ENCODE measurements at places on chromosomes 5 and 9.

DNA sequence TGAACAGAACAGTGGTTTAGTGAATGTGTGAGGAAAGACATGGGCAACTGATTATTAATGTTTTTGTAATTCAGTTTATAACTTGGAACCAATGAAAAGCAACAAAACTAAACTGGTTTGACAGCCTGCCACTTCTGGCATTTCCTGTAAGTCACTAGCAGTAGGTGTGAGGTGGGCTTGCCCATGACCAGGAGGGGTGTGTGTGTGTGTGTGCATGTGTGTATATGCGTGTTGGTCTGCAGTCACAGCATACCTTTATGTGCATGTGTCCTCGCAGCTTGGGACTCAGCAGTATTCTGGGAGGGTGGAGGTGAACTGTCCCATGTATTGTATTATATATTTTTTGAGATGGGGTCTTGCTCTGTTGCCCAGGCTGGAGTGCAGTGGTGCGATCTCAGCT, 32.3 kb downstream of the OTULIN start:
- DNase-seq: no peak

- DNase-seq: no peak
Measured at GRCh38 chr5:166916021-166916420, 1375.4 kb upstream of the WWC1 start.

- no peak for DNase-seq
Measured at GRCh38 chr5:169700611-169701010, 63.5 kb downstream of the DOCK2 start.

- no peak for DNase-seq
Measured at GRCh38 chr5:152853361-152853760, 448.3 kb upstream of the NMUR2 start.

DNA sequence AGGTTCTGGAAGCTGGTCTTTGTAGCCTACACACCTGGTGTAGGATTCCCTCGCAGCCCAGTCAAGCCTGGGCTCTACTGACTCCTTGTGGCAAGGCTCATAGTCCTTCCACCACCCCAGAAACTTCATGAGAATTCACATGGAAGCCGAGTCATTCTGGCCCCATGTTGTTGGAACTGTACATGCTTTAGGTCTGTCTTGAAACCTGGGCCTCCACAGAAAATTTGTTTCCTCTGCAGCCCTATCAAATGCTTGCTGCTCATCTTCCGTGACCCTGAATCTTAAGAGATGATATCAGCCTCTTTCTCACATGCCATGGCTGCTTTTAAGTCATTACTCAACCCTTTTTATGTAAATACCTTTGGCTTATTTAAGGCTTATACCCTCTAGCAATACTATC, 113.4 kb upstream of the GRHPR start:
- no peak for DNase-seq

DNA sequence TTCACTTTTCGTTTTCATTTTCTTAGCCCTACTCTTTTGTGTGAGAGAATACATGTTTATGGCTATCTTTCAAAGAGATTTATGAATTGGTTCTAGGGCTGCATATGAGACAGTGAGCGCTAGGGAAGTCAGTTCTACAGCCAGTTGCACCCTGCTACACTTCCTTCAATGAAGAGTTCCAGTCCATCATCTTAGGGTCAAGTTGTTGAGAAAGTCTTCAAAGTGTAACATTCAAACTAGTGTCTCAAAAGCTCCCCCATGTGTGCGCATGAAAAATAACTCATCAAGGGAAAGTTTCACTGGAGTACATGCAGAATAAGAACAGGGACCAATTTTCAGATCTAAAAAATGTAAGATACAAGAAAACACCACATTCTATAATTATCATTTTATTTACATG, 317.2 kb downstream of the DEPDC1B start:
- no peak for DNase-seq

DNA sequence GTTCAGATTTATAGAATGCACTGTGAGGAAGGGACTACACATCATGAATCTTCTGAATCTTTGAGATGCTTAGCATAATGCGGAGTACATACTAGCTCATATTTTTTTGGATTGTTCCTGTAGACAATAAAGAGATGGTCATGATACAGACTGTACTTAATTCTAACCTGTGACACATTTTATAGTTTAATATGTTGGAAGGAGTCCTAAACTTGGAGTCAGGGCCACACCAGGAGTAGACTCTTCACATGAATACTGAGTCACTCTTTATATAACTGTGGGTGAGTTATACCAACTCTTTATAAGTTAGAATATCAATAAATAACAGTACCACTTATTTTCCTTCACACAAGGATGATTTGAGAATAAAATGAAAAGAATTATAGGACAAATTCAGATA, 16.9 kb downstream of the C9orf85 start:
- DNase-seq: no peak

- no peak for DNase-seq
Measured at GRCh38 chr5:168989731-168990505, 311.0 kb downstream of the SLIT3 start.

- no peak for DNase-seq
Measured at GRCh38 chr5:54518146-54518817, 723 bp downstream of the SNX18 start.

DNA sequence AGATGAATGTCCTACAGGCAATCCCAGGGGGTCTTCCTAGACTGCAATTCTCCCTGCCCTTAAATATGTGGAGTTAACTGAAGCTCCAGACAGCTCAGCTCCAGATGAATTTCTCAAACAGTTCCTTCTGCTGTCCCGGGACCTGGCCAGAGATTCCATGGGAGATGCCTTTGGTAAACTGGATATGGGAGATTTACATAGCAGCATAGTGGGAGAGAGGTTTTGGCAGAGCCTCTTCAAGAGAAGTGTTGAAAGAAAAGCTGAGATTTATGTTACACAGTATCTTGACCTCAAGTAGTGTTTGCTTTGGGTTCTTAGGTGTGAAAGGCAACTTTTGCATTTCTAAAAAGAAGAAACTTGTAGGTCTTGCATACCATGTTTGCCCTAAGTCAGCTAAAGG, 364.9 kb downstream of the ARRDC3 start:
- DNase-seq: no peak

DNA sequence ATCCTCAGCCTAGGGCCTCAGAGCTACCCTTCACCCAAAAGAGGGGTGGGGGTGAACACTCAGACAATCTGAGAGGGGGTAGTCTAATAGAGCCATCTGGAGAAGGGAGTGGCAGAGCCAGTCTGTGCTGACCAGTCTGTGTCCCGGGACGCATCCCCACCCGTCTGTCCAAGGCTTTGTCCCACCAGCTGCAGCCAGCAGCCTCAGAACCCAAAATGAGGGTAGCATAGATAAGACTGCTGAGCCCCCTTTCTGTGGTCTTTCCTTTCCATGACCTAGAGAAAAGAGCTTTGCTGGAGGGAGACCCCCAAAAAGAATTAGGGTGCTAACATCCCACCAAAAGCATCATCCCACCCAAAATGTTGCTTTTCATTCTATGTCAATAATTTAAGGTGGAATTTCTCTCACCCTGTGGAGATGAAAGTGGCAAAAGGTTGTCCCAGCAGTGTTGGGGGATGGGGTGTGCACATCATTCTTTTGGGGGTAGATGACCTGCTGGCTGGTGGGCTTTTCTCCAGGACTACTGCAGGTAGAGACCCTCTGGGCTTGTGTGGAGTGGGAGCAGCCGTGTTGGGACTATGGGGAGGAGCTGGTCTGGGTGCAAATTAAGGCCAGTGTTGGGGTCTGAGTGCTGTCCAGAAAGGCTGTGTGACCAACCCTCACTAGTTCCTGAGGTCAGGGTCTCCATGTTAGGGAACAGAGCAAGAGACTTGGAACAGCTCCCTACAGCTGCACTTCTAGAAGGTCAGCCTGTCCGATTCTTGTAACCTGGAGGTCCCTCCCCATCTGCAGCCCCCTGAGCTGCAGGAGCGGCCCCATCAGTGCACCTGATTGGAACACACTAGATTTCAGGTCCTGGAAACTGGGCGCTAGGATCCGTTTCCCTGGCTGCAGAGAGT, 19.9 kb downstream of the URM1 start:
- no peak for DNase-seq

- no peak for DNase-seq
Measured at GRCh38 chr5:54671681-54672080, 154.1 kb downstream of the SNX18 start.

GRCh38 chr9:125635888-125636287, 71.1 kb downstream of the MAPKAP1 start:
- no peak for DNase-seq

DNA sequence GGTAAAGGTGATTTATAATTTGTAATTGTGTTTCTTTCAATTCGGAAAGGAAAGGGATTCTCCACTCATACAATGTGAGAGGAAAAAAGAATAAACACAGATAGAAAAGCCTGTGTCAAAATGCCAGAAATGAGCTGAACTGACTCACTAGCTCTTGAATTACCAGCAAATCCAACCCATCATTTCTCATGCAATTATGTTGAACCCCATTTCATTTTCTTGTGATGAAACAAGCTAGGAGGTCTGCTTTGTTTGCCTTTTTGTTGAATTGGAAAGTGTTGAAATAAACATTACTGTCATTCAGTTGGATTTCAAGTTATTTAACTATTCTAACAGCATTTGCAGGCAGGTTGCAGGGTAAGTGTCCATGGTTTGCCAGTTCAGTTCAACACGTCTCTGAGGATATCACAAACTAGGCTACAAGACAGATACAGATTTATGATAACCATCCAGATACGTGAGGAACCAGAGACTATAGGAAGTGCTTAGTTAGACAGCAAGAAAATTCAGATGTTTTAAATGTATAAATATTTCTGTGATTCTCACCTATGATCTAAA, 547.2 kb downstream of the MAT2B start:
- DNase-seq: no peak

DNA sequence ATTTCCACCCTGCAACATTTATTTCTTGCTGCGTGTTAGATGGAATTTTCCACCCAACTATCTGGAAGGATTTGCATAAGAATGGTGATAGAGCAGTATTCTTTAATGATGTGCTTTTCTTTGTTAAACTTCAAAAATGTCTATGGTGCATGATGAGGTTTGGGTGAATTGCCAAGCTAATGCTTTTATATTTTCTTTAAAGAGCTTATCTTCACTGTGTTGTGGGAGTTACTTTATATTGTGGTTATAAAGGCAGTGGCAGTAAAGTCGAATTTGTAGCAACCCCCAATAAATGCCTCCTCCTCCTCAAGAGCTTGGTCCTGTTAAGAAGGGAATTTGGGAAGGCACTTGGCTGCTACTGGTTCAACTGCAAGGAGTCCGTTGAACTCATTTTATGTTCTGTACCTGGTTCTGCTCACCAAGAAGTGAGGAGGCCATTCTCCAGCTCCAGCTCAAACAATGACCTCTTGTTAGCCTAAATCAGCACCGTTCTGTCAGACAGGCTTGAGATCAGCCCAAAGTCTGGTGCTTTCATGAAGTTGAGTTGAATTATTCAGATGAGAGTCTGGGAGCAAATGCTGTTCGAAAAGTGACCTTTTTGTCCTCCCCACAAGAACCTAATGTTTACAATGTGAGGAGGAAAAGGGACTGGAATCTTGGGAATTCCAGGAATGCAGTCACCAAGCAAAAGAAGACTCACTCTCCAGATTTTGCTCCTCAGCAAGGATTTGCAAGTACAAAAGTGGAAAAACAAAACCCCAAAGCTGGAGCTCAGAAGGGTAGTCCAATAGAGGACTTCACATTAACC, 217.0 kb downstream of the TMEM38B start:
- no peak for DNase-seq

DNA sequence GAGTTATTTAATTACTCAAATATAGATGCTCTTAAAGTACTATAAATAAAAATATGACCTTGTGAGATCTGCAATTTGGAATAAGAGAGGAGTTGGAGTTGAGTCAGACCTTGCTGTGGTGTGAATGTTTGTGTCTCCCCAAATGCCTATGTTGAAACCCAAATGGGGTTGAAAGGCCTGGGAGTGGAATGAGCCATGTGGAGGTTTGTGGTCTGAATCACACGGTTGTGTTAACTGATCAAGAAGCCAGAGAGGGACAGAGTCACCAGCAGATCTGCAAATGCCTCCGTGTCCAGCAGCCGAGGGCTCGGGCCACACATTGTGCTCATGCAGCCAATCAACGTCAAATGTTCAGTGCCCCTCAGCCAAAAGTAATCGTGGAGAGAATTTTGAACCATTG, 404.4 kb downstream of the ICE1 start:
- DNase-seq: no peak

DNA sequence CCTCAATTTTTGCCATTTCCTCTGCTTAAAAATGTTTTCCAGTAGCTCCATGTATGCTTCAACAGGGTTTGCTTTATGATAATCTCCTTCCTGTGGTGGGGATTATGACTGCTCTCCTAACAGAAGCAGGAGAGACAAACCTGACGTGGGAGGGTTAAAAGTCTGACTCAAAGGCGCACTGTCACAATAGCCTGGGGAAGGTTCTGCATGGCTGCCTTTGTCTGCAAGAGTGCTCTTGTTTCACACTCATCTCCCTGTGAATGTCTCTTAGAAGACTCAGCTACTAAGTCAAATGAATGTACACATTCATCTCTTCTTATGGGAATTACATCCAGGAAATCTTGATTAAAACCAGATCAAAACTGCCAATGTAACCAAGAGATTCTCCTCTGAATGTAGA, 90.9 kb upstream of the MTAP start:
- DNase-seq: no peak

GRCh38 chr9:7289773-7290172, 509.8 kb downstream of the DMAC1 start:
- DNase-seq: no peak

DNA sequence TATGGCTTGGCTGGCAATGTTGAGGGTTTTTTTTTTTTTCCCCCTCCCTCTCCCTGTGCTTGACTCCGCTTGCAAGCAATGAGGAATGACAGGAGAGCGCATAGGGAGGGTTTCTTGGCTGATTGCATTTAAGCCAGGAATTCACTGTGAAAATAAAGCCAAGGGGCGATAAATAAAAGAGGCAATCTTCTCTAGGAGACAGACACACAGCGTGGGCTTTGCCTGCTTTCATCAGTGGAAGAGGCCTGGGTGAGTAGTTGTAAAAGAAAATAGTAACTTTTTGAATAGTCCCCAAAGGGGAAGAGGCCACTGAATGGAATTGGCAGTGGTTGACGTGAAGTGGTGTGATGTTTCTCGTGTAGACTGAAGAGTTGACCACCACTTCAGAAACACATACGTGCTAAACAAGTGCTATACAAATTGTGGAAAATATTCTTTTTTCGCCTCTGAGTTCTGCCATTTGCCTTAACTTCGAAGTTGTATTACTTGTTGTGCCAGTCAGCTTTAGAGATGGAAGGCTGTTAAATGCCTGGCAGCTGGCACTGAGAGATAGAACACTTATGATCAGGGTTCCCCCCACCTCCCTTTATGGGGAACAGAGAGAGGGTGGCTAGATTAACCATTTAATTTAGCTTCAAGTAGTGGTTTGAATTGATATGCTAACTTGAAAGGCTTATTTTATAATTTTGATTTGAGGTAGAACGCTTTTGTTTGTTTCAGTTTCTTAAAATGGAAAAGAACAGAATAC, 3.0 kb downstream of the ZSWIM6 start:
- no peak for DNase-seq

- DNase-seq: no peak
Measured at GRCh38 chr5:73256012-73256411, 83.0 kb downstream of the TMEM174 start.

DNA sequence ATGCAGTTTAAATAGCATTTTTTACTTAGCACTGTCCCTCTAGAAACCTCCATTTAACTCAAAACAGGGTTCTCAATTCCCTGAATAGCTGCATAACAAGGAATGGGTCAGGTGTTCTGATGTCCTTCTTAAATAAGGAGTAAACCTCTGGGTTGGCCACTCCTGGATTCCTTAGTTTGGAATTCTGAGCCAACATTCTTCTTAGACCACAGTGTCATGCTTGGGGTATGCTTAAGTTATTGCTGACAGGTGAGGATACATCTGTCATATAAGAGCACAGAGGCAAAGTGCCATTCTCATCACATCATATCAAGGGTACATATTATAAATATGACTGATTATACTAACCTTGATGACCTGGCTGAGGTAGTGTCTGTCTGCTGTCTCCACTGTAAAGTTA, 179.9 kb upstream of the SEMA6A start:
- no peak for DNase-seq

GRCh38 chr9:133785753-133786370, 47.7 kb upstream of the SARDH start:
- no peak for DNase-seq
